Iris pigment epithelial cell (primary cell): ENCODE measurements at places on chromosomes 6 and 20.
A peak's percentile ranks its signal among the peaks of the same experiment; 100 is the strongest.

DNA sequence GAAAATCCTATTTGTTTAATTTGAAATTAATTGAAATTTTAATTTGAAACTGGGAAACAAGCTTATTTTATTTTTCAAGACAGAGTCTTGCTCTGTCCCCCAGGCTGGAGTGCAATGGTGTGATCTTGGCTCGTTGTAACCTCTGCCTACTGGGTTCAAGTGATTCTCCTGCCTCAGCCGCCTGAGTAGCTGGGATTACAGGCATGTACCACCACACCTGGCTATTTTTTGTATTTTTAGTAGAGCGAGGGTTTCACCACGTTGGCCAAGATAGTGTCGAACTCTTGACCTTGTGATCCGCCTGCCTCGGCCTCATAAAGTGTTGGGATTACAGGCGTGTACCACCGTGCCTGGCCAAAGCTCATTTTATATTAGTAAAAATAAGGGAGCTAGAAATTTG lies 4.2 kb downstream of the SRSF3 start:
- no peak for DNase-seq

DNA sequence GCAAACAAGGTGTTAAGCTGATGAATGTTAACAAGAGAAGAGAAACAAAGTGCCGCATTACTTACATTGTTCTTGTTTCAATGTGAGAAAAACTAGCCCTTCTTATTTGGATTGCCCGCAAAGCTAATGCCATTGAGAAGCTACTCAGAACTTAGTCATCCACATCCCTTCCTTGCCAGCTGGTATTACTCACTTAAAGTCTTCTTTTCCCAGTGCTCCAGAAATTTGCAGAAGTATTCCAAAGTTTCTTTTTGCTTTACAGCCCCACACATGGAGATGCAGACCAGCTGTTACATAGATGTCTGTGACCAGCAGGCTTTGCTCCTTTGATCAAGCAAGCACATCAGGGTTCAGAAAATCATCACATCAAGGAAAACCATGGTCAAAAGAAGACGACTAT lies 529.0 kb downstream of the TBC1D32 start:
- peak; percentile 3 for DNase-seq

- DNase-seq: peak; percentile 89
Observed at GRCh38 chr6:136628996-136629395, 78.8 kb upstream of the MAP7 start.

GRCh38 chr6:119027465-119027864 lies 51.0 kb downstream of the FAM184A start:
- no peak for DNase-seq

GRCh38 chr6:23505026-23505425 lies 621.0 kb upstream of the NRSN1 start:
- peak; percentile 38 for DNase-seq

DNA sequence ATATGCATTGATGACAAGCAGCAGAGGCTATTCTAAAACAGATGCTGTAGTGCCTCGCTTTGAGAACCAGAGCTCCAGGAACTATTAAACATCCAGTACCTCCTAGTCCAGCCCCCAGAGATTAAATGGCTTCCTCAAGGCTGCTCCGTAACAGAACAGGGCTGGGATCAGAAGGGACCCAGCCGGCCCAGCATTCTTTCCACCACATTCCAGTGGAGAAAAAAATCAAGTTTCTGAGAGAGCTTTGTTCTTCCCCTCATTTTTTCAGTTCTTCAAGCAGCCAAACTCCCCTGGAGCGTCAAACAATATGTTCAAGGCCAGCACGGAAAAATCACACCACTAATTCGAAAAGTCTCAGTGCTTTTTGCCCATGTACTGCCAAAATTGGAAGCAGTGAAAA lies 5.8 kb upstream of the STMND1 start:
- no peak for DNase-seq

DNA sequence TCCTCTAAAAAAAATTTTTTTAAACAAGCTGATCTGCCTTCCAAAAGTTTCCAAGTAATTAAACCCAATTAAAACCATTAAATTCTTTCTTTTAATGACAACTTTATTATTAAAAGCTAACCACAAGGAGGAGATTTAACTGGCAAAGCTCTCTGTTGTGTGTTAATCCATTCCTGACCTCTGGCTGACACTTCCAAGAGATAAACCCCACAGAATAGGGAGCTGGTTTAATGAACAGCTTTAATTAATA lies 230.8 kb downstream of the EYA2 start:
- peak; percentile 52 for DNase-seq

- peak; percentile 57 for DNase-seq
Observed at GRCh38 chr6:13538084-13538483, 36.3 kb upstream of the SIRT5 start.

DNA sequence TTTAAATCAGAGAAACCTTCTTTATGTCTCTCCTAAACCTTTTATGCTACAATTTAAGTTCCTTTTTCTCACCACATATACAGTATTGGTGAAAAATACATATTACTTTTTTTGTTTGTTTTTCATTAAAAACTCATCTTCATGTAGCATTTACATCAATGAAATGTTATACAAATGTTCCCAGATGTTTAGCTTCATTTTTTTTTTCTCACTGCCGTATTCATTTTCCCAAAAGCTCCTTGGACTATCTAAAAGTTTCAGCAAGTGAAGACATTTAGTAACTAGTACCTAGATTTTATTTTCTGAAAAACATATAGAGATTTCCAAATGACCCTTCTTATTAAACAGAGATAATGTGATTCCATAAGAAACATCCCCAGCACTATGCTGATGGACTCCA lies 128.9 kb downstream of the BMP5 start:
- no peak for DNase-seq

DNA sequence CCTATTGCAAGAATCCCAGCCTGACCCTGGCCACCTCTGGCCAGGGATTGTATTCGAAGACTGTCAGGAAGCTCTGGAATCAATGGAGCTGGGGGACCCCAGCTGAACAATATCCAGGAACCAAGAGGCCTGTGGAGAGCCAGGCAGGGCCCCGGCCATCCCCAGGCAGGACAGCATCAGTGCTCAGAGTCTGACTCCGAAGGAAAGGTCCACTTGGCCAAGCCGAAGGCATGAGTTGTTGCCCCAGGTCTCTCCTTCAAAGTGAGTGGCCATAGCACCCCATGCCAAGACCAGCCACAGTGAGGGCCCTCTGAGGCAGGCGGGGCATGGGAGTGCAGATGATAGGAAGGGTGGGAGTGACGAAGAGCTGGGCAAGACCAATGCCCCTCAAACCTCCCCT lies 193.1 kb downstream of the CDH4 start:
- DNase-seq: no peak
